Temporal lobe (tissue), 4 donors: ENCODE measurements at places on chromosomes 2 and 18. TPM values are rescaled to one million over a fixed set of nuclear protein-coding genes. Genes with fewer than 3 reads are reported as not detected.

Gene ELOA2
- not detected for total RNA-seq

Gene ANKRD29
- 2.0 TPM for total RNA-seq

Gene SCTR
- total RNA-seq: 0.49 TPM

Gene PARD3B
- 3.4 TPM for total RNA-seq

Gene NTSR2
- total RNA-seq: 0.25 TPM

Gene MOGAT1
- total RNA-seq: not detected

Gene CD302
- 2.5 TPM for total RNA-seq

Gene CRYGD
- 1.2 TPM for total RNA-seq

Gene NDUFV2
- 52.9 TPM for total RNA-seq

Gene C2orf80
- 26.6 TPM for total RNA-seq

Gene DNAJC5G
- not detected for total RNA-seq

Gene CROCC2
- total RNA-seq: not detected

Gene SNORC
- total RNA-seq: 0.74 TPM

Gene LCT
- total RNA-seq: not detected

Gene ADRA2B
- not detected for total RNA-seq

Gene ADAM23
- 22.9 TPM for total RNA-seq

Gene PREPL
- total RNA-seq: 137 TPM

Gene NEU2
- total RNA-seq: not detected

Gene MEP1B
- under 0.01 TPM for total RNA-seq

Gene CCDC74B
- total RNA-seq: 4.7 TPM

Gene LOXHD1
- total RNA-seq: 0.25 TPM

Gene ZBTB7C
- 2.0 TPM for total RNA-seq

Gene PRLH
- total RNA-seq: not detected

Gene KCNE4
- 2.5 TPM for total RNA-seq

Gene ALK
- 0.98 TPM for total RNA-seq

Gene PROC
- 0.25 TPM for total RNA-seq

Gene CCDC102B
- total RNA-seq: 12.5 TPM

Gene CFAP210
- 0.74 TPM for total RNA-seq

Gene NOSTRIN
- 7.1 TPM for total RNA-seq

Gene PCARE
- under 0.01 TPM for total RNA-seq

Gene HRH4
- total RNA-seq: not detected

Gene PAIP2B
- total RNA-seq: 13.3 TPM

Gene MBP
- 10.1 TPM for total RNA-seq

Gene CNDP2
- total RNA-seq: 35.7 TPM

Gene GRB14
- total RNA-seq: 12.0 TPM

Gene HNRNPA3
- 128 TPM for total RNA-seq

Gene CFC1
- total RNA-seq: 0.49 TPM

Gene MAPK4
- 14.0 TPM for total RNA-seq

Gene C2orf78
- total RNA-seq: not detected

Gene SLC9A2
- total RNA-seq: 0.49 TPM

Gene ZNF396
- total RNA-seq: 3.2 TPM

Gene LYG2
- not detected for total RNA-seq

Gene ACAA2
- 23.6 TPM for total RNA-seq

Gene ST8SIA5
- 13.3 TPM for total RNA-seq

Gene MYOM1
- 1.5 TPM for total RNA-seq

Gene CHRNG
- total RNA-seq: not detected

Gene DHRS9
- 0.49 TPM for total RNA-seq

Gene B3GNT7
- total RNA-seq: 0.98 TPM

Gene GPR55
- total RNA-seq: not detected
